Amygdala (tissue), 56 donors: ENCODE measurements at places on chromosomes 11 and 22.

DNA sequence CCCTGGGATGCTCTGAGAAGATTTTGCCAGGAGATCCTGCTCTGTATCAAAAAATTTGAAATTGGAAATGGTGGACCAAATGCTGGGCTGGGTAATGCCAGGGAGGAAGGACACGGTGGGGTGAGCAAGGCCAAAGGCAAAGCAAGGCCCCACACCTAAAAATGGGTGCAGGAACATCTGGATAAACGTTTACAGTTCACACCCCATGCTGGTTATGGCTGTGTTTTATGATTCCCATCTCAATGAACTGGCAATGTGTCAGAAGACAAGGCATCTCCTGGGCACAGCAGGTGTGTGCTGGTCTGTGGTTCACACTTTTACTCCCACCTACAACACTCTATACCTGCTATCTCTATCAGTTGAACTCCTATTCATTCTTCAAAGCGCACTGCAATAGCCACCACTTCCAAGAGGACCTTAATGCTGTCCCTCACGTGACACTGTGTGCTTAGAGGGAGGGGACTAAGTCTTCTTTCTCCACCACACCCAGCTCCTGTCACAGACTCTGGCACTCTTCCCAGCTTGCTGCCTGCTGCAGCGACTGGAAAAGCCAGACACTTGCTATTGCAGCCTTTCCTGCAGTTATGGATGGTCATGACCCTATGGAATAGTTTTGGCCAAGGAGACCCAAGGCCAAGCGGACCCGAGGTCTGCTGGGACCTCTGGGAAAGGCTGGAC is 277.5 kb downstream of the CTTN start:
- no peak for DNase-seq

- DNase-seq, result no peak
These were observed 8.1 kb downstream of the MALAT1 start for GRCh38 chr11:65506772-65507505.

DNA sequence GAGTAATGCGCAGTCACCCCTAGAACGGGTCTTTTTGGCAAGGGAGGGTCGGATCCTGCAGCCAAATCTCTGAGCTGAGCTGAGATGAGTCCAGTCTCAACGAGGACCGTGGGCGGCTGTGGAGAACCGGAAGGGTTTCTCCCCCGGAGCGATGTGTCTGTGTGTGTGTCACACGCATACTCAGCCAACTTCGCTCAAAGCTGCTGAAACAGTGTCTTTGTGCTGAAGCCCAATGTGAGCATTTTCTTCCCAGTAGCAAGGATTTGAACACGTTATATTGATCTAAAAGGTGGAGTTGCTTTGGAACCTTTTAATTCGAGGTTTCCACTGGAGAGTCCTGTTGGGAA is 1.4 kb upstream of the CELSR1 start:
- no peak for DNase-seq

DNA sequence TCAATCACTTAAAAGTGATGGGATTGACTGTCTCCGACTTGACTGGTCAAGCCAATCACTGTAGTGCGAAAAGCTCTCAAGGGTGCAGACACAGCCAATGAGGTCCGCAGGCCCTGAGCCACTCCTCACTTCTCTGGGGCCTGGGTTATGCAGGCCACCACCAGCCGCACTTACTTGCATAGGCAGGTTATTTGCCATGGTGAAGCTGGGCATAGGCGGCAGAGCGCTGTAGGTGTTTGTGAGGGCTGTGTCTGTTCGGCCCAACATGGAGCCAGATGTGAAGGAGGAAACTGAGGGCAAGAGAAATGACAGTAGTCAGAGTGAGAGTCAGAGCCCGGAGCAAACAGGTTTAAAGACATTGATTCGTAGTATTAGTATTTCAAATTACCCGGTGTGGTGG is 17.9 kb downstream of the PAX6 start:
- no peak for DNase-seq

DNA sequence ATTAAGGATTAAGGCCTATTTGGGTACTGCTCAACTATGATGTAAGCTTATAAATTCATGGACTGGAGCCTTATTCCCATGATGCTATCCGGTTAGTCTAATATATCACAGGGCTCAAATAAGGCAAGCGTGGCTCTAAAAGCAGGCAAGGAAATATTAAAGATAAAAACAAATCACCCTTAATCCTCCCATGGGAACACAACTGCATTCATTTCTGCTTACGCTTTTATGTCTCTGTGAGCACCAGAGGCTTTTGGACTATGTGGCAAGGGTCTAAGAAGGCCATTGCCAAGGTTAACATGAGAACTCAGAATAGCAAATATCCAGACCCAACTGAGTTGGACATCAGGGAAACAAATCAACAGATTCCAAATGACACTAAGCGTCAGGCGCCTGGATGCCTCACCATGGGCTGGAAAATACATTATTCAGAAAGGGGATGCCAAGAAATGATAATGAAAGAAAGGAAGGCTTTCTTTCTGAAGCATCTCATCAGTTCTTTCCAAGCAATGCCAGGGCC is 138.1 kb downstream of the SLC1A2 start:
- no peak for DNase-seq

DNA sequence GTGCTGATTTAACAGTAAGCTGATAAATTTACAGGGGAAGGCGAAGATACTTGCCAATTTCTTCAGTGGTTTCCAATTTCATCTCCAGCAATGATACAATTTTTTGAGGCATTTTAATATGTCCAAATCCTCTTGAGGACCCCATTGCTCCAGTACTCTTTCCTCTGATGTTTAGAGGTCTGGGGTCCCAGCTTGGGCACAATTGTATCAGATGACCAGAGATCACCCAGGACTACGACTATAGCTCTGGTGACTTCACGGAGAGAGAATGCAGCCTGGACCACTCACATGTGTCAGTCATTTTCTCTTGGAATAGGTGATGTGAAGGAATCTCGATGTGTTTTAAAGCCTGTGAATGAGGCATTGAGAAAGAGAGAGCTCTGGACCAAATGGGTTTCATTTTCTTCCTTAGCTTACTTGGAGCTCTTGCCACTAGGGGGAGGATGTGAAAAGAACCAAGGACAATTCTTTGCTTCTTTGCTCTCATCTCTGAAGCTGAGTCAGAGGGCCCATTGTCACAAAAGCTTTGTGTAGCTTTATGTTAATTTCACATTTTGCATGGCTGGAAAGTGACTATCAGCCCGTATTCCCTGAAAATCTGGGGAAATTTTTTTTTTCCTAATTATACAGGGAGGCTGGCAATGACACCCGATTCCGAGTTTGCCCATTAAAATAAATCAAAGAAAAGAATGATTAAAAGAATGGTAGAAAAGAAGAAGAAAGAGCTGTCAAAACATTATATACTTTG is 6.7 kb upstream of the CCDC90B start:
- no peak for DNase-seq

DNA sequence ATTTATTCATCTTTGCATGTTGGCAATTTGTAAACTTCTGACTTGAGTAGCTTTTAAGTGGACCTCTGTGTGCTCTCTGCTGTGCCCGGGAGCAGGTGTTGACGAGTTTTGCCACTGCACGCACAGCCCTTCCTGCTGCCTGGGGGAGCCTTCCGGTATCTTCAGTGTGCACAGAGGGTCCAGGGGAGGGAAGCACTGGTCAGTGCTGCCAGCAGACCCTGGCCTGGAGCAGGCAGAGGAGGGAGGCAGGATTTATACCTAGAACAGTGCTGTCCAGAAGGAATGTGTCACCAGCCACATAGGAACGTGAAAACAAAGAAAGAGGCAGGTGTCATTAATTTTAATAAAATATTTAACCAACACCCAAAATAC is 403.6 kb downstream of the TBC1D22A start:
- DNase-seq, result no peak

- no peak for DNase-seq
These were observed 109.5 kb downstream of the TENM4 start for GRCh38 chr11:79331203-79331901.

DNA sequence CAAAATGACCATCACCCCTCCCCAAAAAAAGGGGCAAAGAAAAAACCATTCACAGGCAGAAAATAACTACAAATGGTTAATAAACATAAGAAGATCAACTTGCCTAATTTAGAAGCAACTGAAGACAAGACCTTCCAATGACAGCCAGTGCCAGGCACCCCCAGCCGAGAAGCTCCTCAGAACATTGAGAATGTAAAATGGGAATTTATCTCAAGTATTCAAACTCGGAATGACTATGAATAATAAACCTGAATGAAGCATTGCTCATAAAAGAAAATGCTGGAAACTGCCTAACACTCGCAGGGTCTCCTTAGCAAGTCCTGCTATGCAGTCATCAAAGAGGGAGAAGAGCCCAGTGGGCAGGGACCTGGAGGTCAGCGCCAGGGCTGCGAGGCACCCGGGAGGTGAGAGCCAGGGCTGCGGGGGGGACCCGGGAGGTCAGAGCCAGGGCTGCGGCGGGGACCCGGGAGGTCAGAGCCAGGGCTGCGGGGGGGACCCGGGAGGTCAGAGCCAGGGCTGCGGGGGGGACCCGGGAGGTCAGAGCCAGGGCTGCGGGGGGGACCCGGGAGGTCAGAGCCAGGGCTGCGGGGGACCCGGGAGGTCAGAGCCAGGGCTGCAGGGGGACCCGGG is 23.2 kb upstream of the MOB2 start:
- DNase-seq, result no peak
